ENCODE measurements at places on chromosomes 7 and 10. TPM values are rescaled to one million over a fixed set of nuclear protein-coding genes. Genes with fewer than 3 reads are reported as not detected.

- DNase-seq: no peak
These were observed 1166.7 kb upstream of the C7orf33 start for GRCh38 chr7:147423875-147424274.

DNA sequence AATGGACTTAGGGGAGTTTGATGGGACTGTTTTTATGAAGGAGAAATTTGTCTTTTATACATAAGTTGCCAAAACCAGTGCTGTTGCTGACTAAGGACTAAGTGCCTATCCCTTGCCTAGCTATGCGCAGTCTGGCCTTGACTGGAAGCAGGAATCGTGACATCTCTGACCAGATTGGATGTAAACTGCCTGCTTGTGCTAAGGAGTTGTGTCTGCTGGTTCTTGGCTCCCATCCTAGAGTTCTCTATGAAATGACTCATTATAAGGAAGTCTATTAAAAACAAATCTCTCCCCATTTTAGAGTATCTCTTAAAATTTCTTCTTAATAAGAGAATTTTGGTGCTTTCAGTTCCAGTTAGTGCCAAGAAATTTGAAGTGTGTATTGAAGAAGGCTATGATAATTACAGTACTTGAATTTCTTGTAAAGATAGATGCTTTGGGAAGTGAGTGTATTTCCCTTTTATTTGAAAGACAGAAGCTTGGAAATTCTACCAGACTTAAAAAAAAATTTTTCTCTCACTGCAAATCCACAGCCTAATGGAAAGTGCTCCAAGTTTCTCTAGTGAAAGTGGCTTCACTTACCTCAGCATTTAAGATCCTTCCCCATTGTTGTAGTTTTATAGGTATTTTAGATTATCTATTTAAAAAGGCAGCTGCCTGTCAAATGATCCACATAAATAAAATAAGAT, 77.6 kb downstream of the BICC1 start:
- no peak for DNase-seq

GRCh38 chr7:139930286-139930965, 101.4 kb downstream of the TBXAS1 start:
- DNase-seq: no peak

- DNase-seq: no peak
These were observed 59.2 kb downstream of the AKR1E2 start for GRCh38 chr10:4885162-4885561.

DDX56 gene
- total RNA-seq: 71.6 TPM

DNA sequence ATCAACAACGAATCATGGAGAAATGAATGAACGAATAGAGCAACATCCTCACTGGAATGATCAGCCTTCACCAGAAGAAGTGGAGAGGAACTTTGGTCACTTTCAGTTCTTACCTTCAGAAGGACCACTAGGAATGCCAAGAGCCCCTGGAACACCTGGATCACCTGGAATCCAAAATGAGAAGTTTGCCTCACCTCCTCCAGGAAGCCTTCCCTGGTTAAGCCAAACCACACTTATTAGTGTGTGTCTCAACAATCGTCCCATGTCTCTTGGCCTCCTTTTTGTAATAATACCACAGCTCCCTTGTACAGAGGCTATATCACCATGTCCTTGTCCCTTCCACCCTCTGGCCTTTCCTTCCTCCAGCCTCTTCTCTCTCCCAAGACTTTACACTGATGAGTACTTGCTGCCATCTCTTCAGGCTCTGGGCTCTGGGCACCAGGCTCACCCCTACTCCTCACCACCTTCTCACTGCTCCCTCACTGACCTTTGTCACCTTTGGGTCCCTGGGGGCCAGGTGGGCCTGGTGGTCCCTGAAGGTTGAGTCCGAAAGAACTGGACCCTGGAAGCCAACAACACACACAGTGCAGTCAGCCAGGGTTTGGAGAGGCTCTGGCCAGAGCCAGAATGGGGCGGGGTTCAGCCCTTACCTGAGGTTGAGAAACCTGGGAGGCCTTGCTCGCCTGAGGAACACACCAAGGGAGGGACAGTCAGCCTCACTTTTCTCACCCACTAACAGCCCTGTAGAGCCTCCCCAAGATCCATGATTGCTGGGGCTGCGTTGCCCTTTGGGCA, 46.5 kb downstream of the COL17A1 start:
- no peak for DNase-seq

DNA sequence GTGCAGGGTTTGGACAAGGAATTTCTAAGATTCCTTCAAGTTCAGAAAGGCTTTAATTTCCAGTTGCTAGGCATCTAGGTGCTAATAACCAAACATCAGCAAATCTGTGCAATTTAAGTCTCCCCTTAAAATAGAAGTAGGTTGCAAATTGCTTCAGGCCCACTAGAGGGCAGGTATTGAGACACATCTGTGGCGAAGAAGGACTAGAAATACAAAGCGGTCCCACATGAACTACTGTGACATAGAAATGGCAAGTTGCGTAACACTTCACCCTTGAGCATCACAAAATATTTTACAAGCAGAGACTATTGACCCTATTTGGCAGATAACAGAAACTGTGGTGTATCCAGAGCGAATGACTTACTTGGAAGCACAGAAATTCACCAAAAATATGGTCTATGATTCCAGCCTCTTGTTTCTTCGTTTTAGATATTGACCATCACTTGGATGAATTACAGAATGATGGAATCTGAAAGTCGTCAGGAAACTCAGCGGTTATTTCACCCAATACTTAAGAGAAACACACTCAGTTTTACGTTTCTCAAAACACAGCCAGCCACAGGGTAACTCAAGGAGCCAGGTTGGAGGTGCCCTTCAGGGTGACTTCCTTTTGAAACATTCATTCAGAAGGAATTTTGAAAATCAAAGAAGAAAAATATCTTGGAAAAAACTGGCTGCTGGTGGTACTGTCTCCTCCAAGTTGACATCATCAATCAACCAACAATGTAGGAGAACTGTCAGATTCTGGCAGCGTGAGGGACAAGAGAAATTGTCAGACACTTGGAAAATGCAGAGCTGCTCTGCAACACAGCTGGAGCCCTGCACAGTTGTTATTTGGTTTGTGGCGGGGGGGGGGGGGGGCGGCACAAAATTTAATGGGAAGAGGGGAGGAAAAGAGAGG, 256.3 kb upstream of the MINDY3 start:
- peak; percentile 26 for DNase-seq

DNA sequence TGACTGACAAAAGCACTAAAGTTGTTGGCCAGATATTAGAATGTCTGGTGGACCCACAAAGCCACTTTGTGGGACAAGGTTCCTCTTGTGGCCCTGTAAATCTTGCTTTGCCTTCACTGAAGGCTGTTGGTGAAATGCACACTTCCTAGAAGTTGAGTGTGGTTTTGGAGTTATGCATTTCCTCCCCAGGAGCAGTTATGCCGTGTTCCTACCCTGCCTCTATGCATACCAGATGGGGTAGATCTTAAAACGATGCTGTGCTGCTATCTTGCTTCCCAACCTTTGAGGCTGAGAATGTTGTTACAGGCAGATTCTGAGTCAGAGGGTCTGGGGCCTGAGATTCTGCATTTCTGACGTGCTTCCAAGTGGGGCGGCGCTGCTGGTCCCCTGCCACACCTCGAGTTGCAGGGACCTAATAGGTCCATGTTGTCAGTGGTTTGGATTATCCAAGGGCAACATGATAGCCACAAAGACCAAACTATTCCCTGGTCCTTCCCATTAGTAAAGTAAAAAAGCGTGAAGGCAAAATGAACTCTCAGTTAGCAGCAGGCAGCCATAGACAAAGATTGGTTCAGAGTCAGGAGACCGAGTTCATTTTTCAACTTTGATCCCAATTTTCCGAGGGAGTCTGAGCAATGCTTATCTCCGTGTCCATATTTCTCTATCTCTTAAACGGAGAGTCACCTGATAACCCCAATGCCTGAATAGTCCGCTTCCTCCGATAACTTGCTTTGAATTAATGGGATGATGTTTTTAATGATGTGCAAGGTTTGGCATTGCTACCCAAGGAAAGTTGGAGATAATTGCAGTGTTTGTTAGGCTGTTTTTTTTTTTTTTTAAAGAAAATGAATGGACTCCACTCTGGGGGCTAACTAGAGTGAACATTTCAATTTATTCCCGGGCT, 55.8 kb downstream of the CDHR3 start:
- no peak for DNase-seq

SSC4D gene
- total RNA-seq: 15.6 TPM

- DNase-seq: no peak
These were observed 60.2 kb downstream of the SGCE start for GRCh38 chr7:94595717-94596116.

GRCh38 chr10:91198781-91199180, 21.7 kb upstream of the PCGF5 start:
- DNase-seq: no peak

DNA sequence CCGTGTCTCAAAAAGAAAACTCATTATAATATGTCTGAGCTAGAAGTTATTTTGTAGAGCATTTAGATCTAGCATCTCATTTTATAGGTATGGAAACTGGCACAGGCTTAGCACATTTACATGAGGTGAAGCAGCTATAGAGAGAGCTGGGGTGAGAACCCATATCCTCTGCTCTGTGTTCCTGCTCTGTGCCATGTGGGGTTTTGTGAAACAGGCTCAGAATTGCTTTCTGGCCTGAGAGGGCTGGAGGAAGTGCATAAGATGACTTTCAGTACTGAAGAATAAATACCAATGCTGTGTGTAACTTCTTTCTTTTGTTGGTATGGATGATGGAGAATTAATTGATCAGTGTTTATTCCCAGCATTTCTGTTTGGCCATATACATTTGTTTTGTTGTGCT, 159.1 kb downstream of the LRRC4 start:
- no peak for DNase-seq

GRCh38 chr10:112649822-112650152, 202.8 kb downstream of the VTI1A start:
- DNase-seq: no peak

DNA sequence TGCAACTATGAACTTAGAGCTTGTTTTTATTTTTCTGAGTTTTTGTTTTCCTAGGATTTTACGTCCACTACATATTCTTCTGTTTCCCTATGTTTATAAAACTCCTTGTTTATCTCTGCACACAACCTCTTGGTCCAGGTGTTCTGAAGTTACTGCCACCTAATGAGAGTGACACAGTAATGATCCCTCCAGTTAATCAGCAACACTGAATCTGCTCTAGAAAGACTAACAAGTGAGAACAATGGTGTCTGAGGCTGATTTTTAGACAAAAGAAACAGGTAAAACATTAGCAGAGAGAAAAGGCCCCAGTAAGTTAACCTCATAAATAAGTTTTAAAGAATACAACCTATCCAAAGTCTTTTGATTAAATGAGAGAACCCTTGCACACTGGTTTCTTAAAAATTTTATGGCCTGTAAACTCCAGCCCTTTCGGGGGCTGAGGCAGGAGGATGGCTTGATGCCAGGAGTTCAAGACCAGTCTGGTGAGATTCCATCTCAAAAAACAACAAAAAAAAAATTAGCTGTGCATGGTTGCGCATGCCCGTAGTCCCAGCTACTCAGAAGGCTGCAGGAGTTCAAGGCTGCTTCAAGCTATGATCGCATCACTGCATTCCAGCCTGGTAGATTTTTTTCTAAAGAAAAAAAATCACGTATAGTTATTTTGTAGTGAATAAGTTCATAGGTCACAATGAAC, 397.6 kb downstream of the MAGI2 start:
- no peak for DNase-seq

DNA sequence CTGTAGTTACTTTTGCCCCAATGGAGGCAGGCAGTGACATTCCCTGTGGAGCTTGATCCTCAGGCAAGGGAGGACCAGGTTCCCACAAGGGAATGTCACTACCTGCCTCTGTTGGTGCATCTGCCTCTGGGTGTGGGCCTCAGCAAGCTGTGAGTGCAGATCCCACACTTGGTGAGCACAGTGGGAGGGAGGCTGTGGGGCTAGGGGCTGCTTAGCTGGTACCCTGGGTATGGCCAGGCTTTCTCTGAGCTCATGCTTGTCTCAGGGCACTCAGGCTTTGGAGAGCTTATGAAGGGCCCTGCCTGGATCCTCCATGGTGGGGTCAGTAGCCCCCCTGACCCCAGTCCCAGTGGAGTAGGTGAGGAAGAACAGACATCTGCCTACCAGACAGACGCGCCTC, 16.2 kb upstream of the ZNF488 start:
- DNase-seq: no peak

GRCh38 chr10:42519761-42520460, 118.5 kb downstream of the ZNF33B start:
- no peak for DNase-seq

DNA sequence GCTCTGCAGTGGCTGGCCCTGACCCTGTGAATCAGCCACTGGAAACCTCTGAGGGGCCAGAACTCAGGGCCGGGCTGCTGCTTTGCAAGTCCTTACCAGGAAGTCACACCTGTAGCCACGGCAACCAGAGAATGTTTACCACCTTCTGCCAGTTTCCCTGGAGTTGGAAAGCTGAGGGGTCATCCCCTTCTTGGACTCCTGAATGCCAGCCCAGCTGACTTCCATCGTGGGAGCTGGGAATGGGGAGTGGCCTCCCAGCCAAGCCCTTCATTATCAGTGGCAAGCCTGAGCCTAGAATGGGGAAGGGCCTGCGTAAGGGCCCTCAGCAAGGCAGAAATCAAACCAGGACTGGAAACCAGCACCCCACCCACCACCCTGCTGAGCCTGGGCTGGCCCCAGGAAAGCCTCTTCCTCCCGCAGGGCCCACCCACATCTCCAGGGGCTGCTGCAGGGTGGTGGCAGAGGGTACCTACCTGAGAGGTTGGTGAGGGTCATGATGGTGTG, 6.5 kb upstream of the CRHR2 start:
- peak; percentile 55 for DNase-seq

FAM131B gene
- 1.0 TPM for total RNA-seq

- DNase-seq: no peak
These were observed 25.8 kb downstream of the AKR1E2 start for GRCh38 chr10:4851846-4852245.

GRCh38 chr7:29606287-29606721, 42.7 kb downstream of the PRR15 start:
- no peak for DNase-seq

Data from endothelial cell (in vitro differentiated cells).